AG08395 (cell line): ENCODE measurements at places on chromosomes 1 and 21.

GRCh38 chr1:33426916-33427315 lies 4.0 kb downstream of the PHC2 start:
- no peak for DNase-seq

DNA sequence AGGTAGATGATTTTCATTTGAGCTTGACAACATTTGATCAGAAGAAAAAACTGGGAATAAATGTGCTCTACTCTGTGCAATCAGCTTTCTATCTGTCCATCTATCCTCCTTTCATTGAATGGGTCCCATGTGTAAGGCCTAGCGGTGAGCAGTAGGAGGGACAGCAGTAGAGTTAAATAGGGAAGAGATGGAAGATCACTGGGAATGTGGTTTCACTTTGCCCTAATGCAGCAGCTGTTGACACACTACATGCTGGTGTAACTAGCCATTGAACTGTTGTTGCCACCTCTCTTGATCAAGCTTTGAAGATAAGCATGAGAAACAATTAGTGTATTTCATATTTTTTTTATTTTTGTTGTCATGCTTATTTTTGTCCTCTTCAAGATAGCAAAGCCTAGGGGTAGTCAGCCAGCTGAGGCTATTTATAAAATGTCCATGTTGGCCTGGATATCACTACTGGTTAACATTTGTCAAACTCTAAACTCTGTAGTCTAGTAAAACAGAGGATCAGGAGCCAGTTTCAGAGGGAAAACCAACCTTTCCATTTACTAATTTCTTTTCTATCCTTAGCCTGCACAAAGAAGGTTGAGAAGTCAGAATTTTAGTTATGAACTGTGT lies 41.9 kb downstream of the CACNA1E start:
- no peak for DNase-seq

GRCh38 chr1:150162862-150163706 lies 13.4 kb downstream of the PLEKHO1 start:
- peak; percentile 98 for DNase-seq

GRCh38 chr1:182143154-182143657 lies 81.7 kb upstream of the ZNF648 start:
- DNase-seq, result peak; percentile 79

DNA sequence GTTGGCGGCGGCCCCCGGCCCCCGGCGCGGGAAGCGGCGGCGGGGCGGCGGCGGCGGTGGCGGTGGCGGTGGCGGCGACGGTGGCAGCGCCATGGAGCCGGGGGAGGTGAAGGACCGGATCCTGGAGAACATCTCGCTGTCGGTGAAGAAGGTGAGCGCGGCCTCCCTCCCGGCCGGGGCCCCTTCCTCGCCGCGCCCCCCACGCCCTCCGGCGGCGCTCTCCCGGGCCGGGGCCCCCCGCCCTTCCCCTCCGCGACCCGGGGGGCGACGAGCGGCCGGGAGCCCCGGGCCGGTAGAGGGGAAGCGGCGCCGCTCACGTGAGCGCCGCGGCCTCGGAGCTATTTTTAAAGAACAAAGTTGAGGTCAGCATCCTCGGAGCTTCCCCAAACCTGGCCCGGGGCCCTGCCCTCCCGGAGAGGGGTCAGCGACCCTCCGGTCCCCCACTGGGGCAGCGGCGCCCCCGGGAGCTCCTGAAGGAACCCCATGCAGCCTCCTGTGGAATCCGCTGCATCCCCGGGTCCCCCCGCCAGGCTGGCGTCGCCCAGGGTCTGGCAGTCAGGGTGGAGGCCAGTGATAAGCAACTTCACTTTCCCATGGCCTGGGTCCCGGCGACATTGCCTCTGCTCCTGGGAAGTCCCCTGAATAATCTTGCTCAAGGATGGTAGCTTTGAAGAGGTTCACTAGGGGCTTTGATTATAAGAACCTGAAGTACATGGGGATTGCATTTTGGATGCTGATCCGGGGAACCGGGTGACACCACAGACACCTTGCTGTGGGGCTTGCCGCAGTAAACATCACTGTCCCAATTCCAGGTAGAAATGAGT lies 560 bp downstream of the PLEKHM2 start:
- DNase-seq, result peak; percentile 61

DNA sequence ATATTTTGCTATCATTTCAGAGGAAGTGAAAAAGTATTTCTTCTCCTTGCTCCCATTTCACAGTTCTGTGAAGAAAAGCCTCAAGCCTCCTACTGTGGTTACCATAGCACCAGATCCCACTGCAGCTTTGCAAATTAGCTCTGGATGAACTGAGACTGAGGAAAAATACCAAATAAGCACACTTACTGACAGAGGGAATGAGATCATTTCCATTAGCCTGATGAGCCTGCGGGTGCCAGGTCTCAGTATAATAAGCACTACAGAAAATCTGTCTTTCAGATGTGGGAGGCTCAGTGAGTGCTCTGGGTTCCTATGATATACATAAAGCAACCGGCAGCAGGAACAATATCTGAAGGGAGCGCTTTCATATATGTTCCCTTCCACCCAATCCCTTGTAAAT lies 21.4 kb downstream of the XKR8 start:
- no peak for DNase-seq

DNA sequence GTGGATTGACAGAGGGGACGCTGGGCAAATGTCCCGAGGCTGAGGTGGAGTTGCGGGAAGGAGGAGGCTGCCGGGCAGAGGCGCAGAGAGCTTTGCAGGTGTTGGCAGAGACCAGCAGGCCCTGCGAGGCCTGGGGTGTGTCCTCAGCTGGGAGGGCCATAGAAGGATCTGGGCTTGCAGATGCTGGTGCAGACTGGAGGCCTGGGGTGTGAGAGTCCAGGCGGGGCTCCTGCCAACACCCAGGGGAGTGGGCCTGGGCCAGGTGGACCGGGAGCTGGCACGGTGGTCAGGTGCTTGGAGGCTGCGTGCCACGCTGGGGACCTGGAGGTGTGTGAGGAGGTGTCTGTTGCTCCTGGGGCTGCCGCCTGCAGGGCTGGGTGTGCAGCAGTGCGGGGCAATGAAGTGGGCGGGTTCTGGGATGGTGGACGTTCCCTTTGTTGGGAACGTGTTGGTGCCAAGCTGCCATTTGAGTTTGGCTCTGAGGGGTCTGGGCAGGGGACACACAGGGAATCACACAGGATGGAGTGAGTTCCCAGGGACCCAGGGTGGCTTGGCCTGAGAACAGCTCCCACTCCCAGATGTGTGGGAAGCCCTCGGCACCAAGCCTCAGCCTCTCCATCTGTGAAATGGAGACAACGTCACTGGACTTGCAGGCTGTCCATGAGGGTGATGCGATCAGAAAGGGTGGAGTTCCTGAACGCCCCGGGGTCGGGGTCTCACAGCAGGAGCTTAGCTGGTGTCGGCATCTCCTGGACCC lies 39.9 kb upstream of the POFUT2 start:
- DNase-seq, result no peak

- no peak for DNase-seq
These were observed 1.3 kb upstream of the UBE2J2 start for GRCh38 chr1:1274931-1275431.

DNA sequence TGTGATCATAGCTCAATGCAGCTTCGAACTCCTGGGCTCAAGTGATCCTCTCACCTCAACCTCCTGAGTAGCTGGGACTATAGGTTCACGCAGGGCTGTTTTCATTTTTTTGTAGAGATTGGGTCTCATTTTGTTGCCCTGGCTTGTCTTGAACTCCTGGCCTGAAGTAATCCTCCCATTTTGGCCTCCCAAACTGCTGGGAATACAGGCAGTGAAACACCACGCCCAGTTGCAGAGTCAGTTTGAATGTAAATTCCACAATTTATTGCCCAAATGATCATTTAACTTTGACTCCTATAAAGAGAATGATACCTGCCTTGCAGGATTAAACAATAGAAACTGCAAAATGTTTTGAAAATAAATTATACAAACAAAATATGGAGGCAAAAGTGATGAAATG lies 10.7 kb downstream of the GOLPH3L start:
- no peak for DNase-seq

- no peak for DNase-seq
These were observed 215.8 kb downstream of the BARHL2 start for GRCh38 chr1:90501281-90501680.

DNA sequence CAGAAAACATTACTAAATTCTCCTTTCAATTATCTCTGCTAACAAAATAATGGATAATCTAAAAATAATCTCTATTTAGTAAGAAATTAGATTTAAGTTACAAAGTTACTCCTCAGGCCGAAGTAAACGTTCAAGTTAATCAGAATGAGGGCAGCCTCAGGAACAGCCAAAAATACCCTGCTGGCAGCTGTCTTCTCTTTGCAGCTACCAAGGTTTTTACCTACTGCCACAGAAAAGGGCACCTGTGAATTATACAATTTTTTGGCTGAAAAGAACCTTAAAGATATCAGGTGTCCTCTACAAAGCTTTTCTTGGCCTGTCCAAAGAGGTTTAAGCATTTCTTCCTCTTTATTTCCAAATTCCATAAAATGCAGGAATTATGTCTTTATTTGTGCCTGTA lies 84.4 kb downstream of the AKT3 start:
- no peak for DNase-seq
